Activated naive CD8-positive, alpha-beta T cell treated with anti-CD3 and anti-CD28 coated beads, Interleukin-2, amount 50 U/mL, for 16 hours (primary cell): ENCODE measurements at places on chromosomes 12 and 14.

DNA sequence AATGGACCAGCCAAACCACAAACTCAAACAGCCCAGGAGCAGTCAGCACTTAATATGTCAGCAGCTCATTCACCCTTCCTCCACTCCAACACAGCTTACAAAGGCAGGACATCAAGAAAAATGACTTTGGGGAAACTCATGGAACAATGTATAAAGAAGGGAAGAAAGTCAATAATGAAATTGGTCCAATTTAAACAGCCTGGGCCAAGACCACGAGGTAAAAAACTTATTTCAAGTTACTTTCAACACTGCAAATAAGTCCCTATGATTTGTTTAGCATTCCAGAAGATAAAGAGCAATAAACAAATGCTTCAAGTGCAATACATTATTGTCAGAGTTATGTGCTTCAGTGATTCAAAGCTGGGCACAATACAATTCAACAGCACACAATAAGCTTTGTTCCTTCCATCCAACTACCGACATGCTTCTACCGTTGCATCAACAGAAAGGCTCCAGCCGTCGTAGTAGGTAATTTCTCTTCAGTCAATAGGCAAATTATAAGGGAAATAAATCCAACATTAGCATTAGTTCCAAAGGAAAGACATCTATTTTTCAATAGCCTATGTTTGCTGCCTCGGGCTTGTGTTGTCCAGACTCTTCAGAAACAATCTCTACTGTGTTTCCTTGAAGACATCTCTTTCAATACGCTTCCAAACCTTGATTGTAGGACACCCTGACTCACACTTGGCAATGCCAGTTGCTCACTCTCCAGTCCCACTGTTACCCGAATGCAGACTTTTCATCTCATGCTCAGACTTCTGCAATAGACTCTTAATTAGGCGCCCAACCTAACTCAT is 225.7 kb downstream of the NUAK1 start:
- DNase-seq: no peak

DNA sequence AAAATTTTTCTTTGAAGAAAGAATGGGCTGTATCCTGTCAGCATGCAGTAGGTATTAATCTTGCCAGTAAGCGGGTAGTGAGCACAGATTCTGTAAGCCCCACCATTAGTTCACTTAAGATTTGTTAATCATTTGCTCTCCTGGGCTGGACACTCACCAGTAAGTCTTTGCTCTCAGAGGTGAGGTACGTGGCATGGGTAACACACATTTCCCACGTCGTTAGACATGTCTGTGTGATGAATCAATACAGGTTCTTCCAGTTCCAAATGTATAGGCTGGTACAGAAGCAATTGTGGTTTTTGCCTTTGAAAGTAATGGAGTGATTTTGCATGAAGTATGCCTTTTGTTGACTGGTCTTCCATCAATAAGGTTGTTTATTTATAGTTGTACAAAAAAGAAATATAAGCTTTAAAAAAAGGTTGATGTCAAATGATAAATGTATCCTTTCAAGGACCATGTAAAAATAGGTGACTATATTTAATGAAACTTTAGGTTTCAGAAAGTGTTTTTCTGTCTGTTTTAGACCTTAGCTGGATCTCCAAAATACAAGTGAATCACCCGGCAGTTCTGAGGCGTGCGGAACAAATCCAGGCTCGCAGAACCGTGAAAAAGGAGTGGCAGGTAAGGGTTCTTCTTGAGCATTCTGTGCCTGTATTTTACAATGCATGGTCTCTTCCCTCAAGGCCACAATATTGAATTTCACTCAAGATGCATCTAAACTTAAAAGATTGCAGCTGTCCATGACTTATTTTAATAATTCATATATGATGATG is 45.5 kb downstream of the DERA start:
- DNase-seq: no peak

DNA sequence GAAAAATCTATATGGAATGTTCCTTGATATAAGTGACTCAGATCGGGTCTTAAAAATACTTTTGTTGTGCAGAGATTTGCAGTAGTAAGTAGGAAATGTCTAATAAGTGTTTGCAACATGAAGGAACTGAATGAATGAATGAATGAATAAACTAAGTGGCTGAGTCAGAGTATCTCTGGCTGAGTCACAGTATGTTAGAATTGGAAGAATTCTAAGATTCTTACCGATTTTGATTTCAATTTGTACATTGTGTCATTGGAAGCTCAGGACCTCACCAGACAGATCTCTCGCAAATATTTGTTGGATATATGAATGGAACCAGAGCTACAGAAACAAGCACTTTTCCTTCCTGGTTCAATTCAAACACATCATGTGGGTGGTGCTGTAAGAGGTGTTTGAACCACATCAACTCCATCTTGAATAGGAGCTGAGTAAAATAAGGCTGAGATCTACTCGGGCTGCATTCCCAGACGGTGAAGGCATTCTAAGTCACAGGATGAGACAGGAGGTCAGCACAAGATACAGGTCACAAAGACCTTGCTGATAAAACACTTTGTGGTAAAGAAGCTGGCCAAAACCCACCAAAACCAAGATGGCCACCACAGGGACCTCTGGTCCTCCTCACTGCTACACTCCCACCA is 123.9 kb upstream of the FOXN3 start:
- no peak for DNase-seq

- DNase-seq: no peak
Measured at GRCh38 chr12:106978035-106978800, 8.7 kb downstream of the MTERF2 start.

- no peak for DNase-seq
Measured at GRCh38 chr12:1575408-1576401, 18.7 kb downstream of the FBXL14 start.

- no peak for DNase-seq
Measured at GRCh38 chr12:30757316-30757715, 2.6 kb upstream of the CAPRIN2 start.

GRCh38 chr14:79407572-79407971 is 803.7 kb downstream of the DIO2 start:
- DNase-seq: no peak

- no peak for DNase-seq
Measured at GRCh38 chr14:23113431-23114119, 5.5 kb downstream of the CEBPE start.

DNA sequence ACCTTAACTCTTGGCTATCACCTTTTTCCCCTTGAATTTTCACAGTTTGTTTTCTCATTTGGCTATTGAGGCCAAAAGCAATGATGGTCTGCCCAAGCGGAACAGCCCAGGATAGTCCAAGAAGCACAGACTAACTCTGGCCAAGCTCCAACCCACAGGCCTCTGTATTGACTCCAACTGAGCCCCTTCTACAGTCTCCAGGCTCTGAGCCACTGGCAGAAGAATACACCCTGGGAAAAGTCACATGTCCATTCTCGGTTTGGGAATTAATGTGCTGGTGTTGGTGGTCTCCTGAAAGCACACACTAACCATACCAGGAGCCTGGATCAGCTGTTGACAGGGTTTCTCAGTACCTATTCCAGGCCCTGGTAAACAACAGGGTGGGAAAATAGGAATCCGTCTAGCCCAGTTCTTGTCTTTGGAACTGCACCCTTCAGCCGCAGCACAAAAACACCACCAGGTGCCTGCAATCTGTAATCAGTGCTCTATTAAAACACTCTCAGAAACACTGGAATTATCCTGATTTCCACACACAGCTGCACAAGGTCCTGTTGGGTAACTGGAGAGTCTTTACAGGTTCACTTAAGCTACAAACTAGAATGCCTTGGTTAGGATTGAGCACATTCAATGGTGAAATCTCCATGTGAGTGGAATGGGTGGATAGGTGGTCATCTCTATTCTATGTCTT is 63.6 kb downstream of the STXBP6 start:
- DNase-seq: no peak

DNA sequence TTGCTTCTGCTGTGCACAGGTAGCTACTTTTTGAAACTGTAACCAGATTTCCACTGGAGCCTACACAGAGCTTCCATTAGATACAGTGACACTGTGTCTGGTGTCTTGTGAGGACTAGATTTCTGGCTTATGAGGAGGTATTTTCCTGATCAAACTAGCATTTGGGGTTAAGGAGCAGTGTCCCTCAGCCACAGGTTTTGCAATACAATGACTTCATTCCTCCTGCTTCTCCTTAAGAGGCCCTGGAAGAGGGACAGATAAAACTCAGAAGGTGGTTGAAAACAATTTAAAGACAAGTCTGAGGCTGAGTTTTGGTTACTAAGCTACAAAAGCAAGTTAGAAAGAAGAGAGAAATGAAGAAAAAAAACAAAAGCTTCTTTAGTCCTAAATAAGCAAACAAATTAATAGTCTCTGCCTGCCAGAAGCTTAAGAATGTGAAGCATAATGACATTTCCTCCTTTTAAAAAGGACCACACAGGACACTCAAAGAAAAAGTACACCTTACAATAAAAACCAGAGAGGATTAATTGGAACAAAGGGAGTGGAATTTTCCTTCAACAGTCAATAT is 53.0 kb downstream of the PKP2 start:
- DNase-seq: no peak

- no peak for DNase-seq
Measured at GRCh38 chr14:69932391-69932790, 53.2 kb downstream of the SMOC1 start.

- DNase-seq: no peak
Measured at GRCh38 chr14:94346841-94347240, 23.7 kb upstream of the SERPINA6 start.

DNA sequence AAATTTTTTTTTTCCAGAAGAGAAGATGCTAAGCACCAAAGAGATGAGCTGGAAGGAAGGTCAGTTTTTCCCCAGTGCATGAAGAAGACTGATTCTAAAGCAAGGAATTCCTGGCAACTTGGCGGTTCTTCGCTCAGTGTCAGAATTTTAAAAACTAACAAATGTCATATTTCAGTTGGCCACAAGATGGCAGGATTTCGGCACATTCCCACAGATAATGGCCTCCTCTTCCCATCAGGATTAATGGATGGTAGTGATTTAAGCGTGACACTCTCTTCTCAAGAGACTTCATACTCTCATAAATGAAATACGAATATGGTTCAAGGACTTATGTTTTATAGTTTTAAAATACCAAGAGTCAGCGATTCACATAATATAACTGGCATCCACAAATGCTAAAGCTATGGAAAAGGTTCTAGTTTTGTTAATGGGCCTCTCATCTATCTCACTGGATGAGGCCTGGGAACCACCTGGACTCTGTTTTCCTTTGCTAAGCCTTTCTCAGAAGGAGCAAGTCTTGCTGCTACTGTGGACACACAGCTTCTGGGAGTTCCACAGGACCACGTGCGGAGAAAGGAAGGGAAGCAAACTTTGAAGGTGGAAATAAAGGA is 46.1 kb upstream of the PTPRO start:
- DNase-seq: no peak

GRCh38 chr12:117377758-117378157 is 16.3 kb upstream of the NOS1 start:
- no peak for DNase-seq

GRCh38 chr14:60188115-60188514 is 22.9 kb upstream of the DHRS7 start:
- no peak for DNase-seq

- DNase-seq: no peak
Measured at GRCh38 chr12:28340261-28341045, 150.2 kb downstream of the CCDC91 start.

DNA sequence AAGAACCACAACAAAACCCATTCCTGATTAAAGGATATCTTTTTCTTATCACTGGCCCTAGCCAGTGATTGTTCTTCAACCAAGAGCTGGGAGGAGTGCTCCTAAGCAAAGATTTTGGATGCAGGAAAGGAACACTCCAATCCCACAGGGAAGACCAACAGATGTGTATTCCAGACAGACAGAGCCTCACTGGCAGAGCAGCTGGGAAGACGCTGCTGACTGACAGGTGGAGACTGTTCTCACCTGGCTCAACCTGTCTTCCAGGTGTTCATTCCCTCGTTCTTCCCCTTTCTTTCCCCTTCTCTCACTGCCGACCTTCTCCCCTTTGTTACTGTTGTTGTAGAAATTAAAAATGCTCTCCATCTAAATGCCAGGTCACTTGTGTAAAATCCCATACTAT is 89.7 kb upstream of the CCDC198 start:
- no peak for DNase-seq

DNA sequence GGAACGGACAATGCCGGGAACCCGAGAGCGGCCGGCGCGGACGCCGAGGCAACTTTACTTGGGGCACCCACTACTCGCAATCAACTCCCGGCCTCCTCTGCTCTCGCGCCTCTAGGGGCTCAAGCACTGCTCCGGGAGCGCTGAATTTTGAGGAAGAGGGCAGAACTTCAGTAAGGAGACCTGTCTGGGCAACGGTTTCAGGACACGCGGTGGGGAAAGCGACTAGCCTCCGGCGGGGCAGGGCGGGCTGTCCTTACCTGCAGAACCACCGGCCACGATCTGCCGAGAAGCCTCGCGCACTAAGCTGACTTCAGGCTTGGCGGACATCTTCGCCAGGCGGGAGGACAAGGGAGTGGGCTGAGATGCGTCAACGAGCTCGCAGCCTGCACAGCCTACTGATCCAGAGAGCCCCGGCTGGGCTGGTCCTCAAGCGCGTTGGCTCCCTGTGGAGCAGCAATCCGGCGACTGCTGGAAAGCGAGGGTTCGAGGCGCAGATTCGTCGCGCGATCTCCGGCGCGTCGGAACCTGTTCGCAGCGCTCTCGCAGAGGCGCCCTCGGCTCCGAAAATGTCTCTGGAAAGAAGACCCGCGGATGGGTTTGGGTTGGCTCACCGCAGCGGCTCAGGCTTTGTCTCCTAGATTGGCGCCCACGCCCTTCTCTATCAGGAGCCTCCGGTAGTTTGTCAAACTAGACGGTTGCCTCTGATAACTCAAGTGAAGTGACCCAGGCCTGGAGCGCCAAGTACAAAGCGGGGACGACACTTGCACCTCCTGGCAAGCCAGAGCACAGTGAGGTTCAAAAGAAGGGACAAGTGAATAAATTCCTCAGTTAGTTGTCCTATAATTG is at the start of gene SLC25A21:
TSS of gene SLC25A21 (minus strand) at position 583 of the 846 bp plus-strand sequence.
- DNase-seq: no peak

DNA sequence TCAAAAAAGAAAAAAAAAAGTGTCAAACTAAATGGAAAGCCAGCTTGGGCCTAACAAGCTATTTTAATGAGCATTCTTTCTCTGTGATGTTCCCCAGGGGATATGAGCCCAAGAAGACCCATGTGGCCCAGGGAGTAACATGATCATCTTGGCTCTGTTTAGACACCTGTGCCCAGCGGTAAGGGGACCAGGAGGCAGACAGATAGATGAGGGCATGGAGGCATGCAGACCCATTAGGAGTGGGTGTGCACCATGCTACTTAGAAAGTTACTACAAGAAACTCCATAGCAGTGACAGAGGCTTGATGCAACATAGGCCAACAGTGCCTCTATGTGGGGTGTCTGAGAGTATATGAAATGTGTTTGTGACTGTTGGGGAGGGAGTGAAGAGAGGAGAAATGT is 3.1 kb upstream of the CREBL2 start:
- DNase-seq: no peak

- no peak for DNase-seq
Measured at GRCh38 chr14:101977311-101978071, 13.1 kb downstream of the DYNC1H1 start.
